ENCODE measurements at places on chromosomes 1 and 21.

DNA sequence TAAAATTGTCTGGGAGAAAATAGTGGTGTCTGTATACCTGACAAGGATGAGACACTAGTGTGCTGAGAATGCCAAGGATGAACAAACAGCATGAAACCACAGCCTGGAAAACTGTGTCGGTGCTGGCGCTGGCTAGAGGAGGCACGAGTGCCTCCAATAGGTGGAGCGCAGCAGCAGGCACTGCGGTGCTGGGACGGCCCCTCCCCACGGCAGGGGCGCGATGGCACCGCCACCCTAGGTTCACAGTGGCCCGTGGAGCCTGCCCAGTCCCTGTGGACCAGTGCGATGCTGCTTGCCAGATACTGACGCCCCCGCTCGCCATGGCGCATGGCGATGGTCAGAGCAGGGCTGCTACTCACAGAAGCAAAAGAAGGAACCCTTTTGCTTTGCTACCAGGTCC lies 6.8 kb downstream of the CFAP410 start:
- no peak for DNase-seq

DNA sequence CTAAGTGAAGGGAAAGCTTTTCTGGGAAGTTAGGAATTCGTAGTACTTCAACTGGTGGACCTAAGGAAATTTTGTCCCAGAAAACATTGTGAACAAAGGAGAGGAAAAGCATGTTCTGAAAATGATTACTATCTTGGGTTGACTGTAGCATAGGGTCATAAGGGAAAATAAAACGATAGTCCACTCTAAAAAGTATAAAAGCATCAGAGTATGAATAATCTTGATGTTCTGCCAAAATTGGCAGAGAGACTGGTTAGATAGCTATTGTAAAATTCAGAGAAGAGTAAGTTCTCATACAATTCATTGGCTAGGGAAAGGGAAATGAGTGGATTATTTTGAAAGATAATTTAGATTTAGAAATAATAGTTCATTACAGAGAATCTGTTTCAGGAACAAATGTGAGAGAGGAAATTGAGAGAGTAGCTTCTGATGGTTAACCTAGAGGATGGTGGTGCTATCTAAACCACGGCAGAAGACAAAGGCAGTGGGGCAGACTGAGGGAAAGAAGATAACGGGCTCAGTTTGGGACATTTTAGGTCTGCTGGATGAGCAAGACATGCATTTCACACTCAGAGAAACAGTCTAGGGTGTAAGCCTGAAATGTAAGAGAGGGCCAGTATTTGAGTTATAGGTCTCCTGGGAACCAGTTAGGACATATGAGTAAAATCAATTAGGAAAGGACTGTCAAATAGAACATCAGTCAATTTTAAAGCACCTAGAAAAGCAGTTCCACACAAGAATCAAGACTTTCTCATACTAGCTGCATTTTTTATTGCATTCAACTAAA lies 799.3 kb upstream of the CXADR start:
- DNase-seq, result no peak

- DNase-seq, result peak; percentile 84
These were observed 2.5 kb upstream of the CERS2 start for GRCh38 chr1:150976879-150977694.

GRCh38 chr1:116435806-116436610 lies 63.0 kb downstream of the ATP1A1 start:
- DNase-seq, result no peak

GRCh38 chr1:24275510-24275909 lies 43.6 kb upstream of the GRHL3 start:
- no peak for DNase-seq

DNA sequence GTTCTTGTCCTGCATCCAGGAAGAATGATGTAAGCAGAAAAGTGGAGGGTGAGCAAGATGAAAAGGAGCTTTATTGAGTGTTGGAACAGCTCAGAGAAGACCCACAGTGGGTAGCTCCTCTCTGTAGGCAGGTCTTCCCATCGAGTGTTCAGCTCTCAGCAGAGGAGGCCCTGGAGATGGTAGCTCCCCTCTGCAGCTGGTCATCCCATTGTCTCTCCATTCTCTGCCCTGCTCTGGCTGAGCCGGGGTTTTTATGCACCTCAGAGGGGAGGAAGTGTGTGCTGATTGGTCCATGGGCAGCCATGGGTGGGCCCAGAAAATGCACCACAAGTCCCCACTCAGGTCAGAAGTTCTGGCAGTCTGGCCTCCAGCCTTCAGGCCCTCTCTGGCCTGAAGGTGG lies 713.7 kb downstream of the MATN1 start:
- no peak for DNase-seq

DNA sequence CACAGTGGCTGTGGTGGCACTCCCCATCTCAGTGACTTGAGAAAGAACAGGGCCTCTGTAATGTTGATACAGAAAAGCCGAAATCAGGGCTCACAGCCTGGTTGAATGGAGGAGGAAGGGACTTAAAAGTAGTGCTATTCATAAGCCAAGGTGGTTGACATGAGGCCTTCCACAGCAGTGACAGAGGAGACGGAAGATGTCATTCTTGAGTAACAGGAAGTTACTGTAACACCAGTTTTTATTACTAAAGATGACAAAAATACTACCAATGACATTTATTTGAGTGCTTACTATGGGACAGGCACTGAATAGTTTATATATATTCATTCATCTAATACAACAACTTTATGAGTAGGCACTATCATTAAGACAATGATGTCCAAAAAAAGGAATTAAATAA lies 52.8 kb upstream of the GNG12 start:
- DNase-seq, result peak; percentile 58

- DNase-seq, result no peak
These were observed 171.5 kb upstream of the HMCN1 start for GRCh38 chr1:185562461-185563359.

GRCh38 chr1:226349801-226350518 lies 41.0 kb upstream of the LIN9 start:
- DNase-seq, result no peak

GRCh38 chr1:151060007-151060656 lies at the start of gene MLLT11:
Gene MLLT11, plus strand, starts transcription at chr1:151060397. Its CDS starts 6,828 bp downstream, at chr1:151067225.
- DNase-seq, result no peak

DNA sequence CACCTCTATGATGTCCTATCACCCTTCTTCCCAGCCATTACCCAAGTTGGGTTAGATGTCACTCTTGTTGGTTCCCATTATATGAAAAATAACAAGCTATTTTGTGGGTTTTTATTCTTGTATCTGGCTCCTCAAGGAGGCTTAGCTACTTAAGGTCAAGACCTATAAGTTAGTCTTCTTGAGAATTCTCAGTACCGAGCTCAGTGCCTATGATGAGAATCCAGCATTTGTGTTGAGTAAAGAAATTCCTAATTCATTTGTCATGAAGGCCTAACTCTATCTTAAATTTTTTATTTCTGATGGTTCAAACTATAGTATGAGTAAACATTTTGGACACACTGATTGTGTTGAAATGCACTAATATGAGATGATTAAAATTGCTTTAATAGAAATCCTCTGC lies 15.9 kb downstream of the NUF2 start:
- DNase-seq, result no peak

DNA sequence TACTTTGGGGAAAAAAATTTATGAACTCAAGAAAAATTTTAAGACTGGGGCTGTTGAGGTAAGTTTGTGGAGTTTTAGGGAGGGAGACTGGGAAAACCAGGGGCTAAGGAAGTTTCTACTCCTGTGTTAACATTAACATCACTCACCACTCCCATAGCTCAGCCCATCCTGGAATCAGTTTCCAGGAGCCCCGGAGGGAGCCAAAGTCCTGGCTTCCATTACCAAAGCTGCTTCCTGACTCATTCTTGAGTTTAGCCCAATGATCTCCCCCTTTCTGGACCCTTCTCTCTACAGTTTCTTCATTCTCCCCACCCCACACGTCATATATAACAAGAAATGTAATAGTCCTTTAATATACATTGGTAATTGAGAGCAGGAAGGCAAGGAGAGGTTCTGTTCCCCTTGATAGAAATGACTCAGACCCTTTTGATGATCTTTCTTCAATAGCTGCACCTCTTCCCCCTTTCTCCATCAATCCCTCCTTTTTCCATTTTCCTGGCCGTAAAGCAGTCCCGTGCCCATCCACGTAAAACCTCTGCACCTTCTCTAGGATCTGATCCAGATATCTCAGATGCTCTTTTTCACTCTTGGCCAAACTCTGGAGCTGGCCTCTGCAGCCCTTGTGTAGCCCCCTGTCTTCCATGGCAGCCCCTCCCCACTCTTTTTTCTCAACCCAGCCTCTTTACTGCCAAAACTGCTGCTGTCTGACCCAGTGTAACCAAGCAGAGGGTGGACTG lies 4.6 kb upstream of the PIAS3 start:
- no peak for DNase-seq

DNA sequence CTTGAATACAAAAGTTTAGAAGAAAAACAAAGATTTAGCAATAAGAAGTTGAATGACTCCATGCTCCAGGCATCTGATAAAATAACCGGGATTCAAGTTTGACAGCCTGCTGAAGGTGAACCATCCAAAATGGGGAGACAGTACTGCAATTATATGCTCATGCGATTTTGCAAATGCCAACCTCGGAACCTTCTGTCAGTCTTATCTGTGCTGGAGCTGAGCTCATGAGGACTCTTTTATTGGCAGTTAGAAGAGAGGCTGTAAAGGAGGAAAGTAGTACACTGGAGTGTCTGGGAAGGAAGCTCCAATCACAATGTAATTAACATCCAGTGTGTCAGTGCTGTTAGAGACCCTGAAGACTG lies 170.0 kb downstream of the GALNT2 start:
- no peak for DNase-seq

DNA sequence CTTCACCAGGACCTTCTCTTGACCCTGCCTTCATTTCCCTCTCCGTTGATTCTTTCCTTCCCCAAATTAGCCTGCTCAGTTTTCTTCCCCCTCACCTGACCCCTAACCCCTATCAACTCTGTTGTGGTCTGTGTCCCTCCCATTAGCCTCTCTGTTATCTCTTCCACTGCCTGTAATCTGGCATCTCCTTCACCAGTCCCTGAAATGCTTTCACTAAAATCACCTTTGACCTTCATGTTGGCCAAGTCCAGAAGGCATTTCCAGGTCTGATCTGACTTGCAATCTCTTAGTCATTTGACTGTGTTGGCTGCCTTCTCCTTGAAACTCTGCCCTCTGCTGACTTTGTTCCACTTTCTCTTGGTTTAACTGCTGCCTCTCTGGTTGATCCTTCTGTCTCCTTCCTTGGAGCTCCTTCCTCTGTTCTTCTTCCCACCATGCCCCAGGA lies 28.2 kb downstream of the ATP8B2 start:
- peak; percentile 70 for DNase-seq

- DNase-seq, result no peak
These were observed 215.3 kb downstream of the BRINP2 start for GRCh38 chr1:177385760-177386698.
